ENCODE measurements at places on chromosomes 13 and 19.

- no peak for DNase-seq
Observed at GRCh38 chr13:71786875-71787274, 80.1 kb downstream of the DACH1 start.

DNA sequence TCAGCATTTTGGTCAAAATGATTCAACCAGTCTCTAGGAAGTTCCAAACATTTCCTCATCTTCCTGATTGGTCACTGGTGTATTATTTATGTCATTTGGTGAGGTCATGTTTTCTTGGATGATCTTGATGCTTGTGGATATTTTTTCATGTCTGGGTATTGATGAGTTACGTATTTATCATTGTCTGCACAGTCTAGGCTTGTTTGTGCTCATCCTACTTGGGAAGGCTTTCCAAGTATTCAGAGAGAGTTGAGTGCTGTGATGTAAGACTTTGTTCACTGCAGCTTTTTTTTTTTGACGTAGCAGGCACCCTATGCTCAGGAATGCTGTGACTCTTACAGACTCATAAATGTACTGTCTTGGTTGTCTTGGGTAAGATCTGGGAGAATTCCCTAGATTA, 509.5 kb downstream of the SLITRK1 start:
- no peak for DNase-seq

GRCh38 chr19:16611121-16611520, 16.9 kb downstream of the MED26 start:
- no peak for DNase-seq

- DNase-seq, result peak; percentile 53
Observed at GRCh38 chr13:27079421-27079958, 92.1 kb downstream of the USP12 start.

DNA sequence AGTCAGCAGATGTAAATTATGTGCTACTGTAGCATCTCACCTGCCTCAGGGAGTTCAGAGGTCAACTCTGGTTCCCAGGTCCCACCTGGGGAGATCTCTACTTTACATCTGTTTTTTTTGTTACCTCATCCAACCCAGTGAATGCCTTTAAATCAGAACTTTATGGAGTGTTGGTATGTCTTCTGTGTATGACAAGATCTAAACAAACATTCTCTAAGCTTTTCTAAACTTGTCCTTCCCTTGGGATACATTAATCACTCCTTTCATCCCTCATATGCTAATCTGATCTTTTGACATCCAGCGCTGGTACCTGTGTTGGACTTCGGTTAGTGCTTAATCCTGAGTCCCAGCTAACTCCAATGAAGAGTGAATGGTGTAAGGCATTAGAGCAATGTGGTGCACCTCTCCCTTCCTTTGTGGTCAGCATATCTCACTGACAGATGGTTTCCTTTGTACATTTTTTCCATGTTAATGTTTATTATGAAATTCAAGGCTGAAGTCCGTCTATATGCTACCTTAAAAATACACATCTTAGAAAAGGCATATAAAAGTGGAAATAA, 213.4 kb downstream of the ABCC4 start:
- DNase-seq, result no peak

GRCh38 chr19:5990289-5990797, 12.4 kb upstream of the RANBP3 start:
- no peak for DNase-seq

- no peak for DNase-seq
Observed at GRCh38 chr19:49271080-49271753, 53.8 kb downstream of the SLC6A16 start.

DNA sequence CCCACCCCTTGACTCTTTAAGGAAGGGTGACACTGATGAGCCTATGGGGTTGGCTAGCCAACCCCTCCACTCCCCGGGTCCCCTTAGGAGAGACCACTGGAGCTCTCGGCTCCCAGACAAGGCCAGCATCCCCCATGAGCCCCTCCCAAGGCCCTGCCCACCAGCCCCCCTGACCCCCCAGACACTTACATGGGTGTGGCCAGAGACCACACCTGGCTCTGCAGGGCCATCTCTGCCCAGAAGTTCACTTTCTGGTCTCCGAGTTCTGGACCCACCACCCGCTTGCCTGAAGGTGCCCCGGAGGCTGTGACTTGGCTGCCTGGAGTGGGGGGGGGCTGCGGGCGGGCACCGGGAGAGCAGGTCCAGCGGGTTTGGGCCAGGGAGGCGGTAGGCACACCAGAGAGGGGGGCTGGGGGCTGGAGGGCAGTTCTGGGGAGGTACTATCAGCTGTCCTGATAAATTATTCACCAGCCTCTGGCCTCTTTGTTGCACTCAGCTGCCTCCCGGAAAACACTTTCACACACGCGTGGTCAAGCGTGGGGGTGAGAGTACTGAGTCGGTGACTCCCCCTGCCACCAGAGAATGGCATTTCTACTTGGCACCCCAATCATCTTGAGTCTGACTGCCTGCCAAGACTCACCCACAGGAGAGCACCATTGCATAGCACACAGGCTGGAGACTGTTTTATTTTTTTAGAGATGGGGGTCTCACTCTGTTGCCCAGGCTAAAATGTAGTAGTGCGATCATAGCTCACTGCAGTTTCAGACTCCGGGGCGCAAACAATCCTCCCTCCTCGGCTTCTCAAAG, at the start of gene PALM3:
PALM3 (minus strand) TSS at position 326 of the 807 bp plus-strand sequence; CDS start at position 230, 96 bp downstream.
- DNase-seq, result no peak

- DNase-seq, result peak; percentile 65
Observed at GRCh38 chr13:42041684-42042035, 6.8 kb upstream of the DGKH start.

DNA sequence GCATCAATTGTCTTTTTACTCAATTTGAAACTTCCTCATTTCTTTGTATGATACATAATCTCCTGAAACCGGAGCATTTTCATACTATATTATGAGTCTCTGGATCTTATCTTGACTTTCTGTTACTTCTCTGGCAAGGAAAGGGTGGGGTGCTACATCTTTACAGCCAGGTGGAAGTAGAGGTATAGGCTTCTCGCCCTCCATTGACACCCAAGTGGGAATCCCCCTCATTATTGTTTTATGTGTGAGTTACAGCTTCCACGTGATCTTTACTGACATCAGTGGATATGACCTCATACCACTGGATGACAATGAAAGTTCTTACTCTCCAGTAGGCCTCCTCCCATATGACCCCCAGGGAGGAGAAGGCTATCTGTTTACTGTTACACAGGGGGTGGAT, 262.1 kb upstream of the DACH1 start:
- DNase-seq, result no peak

GRCh38 chr19:10430505-10431253, 10.3 kb downstream of the PDE4A start:
- DNase-seq, result no peak

DNA sequence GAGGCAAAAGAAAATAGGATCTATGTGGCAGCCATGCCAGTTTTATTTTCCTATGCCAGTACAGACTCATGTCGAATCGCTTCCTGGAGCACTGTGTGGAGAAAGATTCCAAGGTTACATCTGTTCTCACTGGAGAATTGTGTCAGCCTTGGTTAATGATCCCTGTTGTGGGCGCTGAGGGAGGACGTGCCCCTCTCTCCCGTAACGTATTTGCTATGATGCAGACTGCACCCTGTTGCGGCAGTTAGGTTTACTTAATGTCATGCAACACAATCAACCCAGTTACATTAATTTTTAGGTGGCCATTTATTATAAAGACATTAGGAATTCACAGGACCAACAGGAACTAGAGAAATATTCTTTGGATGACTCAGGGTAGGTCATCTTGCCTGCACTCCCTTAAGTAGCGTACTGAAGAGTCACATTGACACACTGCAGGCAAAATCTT, 892.9 kb downstream of the EFNB2 start:
- no peak for DNase-seq

DNA sequence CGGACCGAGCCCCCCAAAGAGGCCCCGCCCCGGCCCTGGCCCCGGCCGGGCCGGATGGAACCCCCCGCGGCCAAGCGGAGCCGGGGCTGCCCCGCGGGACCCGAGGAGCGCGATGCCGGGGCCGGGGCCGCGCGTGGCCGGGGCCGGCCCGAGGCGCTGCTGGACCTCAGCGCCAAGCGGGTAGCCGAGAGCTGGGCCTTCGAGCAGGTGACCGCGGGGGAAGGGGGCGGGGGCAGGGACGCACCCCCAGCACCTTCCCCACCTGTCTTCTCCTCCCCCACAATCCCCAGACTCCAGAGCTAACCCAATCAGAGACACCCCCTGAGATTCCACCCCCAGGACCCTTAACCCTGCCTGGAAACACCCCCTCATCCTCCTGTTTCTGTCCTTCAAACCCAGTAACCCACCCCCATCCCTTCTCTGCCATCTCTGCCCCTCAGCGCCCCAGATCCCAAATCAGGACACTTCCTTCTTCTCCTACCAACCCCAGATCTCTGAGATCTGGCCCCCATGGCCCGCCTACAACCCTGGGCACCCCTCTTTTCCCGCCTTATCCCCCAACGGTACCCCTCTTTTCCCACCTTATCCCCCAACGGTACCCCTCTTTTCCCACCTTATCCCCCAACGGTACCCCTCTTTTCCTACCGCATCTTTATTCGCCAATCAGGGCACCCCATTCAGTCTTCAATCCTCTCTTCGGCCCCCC, 505 bp downstream of the ZSWIM4 start:
- DNase-seq, result no peak

- no peak for DNase-seq
Observed at GRCh38 chr19:43934055-43934984, 762 bp downstream of the ZNF45 start.

DNA sequence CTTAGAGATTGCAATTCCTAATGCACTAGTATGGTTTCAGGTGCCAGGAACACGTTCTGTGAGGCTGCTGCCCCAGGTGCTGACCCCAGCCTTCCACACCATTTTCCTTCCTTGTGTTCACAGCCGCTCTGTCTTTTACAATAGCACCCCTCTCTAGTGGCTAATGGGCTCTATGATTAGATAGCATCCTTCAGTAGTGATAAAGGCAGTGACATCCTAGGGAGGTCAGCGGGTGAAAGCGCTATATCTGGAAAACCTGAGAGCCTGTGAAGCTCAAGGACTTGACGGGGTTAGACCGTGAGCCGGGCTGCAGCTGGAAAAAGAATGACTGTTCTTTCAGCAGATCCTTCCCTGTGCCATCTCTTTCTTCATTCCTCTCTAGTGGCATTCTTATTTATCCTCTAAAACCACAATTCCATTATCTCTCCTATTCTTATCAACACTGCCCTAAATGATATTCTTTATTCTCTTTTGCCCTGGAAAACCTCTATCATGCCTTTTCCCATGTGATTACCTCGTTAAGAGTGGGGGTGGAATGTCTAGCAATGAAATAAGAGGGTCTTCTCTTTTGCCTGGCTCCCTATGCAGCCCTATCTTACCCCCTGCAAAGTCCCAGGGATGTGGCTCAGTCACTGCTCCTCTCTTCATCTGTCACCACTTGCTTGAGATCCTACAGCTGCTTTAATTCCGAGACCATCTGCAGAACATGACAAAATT, 21.8 kb downstream of the ALOX5AP start:
- no peak for DNase-seq

- DNase-seq, result no peak
Observed at GRCh38 chr19:4103080-4103433, 20.9 kb downstream of the MAP2K2 start.

DNA sequence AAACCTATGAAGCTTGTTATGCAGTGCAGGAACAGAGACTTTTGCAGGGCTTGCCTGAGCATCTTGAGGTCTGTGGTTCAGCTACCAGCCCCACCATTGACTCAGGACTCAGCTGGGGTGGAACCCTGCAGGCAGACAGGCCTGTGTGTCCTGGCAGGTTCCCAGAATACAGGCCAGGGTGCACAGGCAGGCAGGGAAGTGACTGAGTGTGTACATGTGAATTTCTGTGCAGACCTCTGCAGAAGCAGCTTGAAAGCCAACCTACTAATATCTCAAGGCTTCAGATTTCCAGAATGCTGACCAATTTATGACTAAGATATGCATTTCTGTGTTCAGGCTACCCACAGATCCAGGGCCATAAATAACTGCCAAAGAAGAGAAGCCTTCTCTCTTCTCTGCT, 254.4 kb downstream of the DLEU7 start:
- peak; percentile 38 for DNase-seq

DNA sequence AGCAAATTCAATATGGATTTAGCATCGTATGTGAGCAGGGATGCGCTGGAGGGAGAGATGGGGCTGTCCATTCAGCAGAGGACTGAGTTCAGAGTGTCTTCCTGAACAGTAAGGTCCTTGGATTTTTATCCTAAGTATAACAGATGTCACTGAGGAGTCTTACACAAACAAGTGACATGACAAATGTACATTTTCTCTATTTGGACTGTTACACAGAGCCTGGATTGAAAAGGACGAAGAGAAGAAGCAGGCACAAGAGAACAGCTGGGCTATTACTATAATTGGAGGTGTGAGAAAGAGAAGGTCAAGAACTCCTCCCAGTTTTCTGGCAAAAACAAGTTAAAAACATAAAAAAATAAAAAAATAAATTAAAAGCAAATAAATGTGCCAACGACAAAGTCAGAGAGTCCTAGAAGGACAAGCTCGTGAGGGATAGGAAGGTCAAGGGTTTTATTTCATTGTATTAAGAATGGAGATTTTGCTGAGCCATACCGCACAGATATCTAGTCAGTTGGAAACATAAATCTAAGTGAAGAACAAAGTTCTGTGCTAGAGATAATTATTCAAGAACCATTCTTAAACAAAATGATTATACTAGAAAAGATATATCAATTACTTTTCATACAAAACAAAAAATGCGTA, 1186.3 kb downstream of the EFNB2 start:
- no peak for DNase-seq

GRCh38 chr19:7590256-7590655, 5.4 kb upstream of the CAMSAP3 start:
- no peak for DNase-seq

- no peak for DNase-seq
Observed at GRCh38 chr13:39403106-39403505, 199.9 kb downstream of the LHFPL6 start.

DNA sequence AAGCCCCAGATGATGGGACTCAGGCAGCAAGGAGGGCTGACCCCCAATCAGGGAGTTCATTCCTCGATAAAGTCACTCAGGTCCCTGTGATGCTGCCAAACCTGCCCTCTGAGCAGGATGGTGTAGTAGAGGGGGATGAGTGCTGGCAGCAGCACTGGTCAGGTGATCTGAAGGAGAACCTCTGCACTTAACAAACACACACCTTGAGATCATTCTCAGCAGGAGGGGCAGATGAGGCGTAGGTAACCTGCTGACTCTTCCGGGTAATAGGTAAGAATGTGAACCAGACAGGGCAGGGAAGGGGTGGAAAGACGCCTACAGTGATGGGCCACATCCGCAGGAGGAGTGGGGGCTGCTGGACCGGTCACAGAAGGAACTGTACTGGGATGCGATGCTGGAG, 3.2 kb downstream of the ZNF446 start:
- no peak for DNase-seq

DNA sequence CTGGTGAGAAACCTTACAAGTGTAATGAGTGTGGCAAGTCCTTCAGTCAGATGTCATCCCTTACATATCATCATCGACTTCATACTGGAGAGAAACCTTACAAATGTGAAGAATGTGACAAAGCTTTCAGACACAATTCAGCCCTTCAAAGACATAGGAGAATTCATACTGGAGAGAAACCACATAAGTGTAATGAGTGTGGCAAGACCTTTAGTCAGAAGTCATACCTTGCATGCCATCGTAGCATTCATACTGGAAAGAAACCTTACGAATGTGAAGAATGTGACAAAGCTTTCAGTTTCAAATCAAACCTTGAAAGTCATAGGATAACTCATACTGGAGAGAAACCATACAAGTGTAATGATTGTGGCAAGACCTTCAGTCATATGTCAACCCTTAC, 13.6 kb upstream of the ZNF765 start:
- no peak for DNase-seq

GRCh38 chr19:310781-311496, 19.7 kb upstream of the PLPP2 start:
- DNase-seq, result no peak

Measured in amniotic stem cell (primary cell).